ENCODE measurements at places on chromosomes 7 and 10. TPM values are rescaled to one million over a fixed set of nuclear protein-coding genes. Genes with fewer than 3 reads are reported as not detected.
A peak's percentile ranks its signal among the peaks of the same experiment; 100 is the strongest.

MMP21 gene
- total RNA-seq, result not detected

GRCh38 chr7:69780379-69780778 lies 182.1 kb downstream of the AUTS2 start:
- DNase-seq, result no peak

ABI1 gene
- total RNA-seq, result 33.8 TPM

GRCh38 chr10:97169063-97169462 lies 16.7 kb downstream of the SLIT1 start:
- DNase-seq, result no peak

DNA2 gene
- 3.5 TPM for total RNA-seq

- no peak for DNase-seq
Measured at GRCh38 chr7:53218730-53219504, 183.5 kb downstream of the POM121L12 start.

AQP1 gene
- 155 TPM for total RNA-seq

OR2A12 gene
- total RNA-seq, result not detected

DNA sequence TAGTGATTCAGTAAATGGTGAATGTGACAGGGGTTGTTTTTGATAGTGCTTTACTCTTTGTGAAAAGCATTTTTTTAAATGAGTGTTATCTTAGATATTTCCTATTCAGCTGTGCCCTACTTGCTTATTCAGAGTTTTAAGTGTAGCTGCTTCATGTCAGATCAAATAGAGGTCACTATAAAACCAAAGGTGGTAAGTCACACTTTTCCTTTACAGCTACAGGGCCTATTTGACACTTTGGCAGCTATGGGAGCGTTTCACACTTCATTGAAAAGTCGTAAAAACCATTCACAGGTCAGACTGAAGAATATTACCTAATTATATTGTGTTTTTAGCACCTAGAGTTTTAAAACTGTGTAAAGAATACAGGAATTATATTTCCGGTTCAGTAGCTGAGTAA lies 67.3 kb downstream of the ANKIB1 start:
- DNase-seq, result no peak

LRIT1 gene
- not detected for total RNA-seq

- DNase-seq, result no peak
Measured at GRCh38 chr7:126720232-126720631, 532.5 kb downstream of the GRM8 start.

STEAP2 gene
- 15.9 TPM for total RNA-seq

DNA sequence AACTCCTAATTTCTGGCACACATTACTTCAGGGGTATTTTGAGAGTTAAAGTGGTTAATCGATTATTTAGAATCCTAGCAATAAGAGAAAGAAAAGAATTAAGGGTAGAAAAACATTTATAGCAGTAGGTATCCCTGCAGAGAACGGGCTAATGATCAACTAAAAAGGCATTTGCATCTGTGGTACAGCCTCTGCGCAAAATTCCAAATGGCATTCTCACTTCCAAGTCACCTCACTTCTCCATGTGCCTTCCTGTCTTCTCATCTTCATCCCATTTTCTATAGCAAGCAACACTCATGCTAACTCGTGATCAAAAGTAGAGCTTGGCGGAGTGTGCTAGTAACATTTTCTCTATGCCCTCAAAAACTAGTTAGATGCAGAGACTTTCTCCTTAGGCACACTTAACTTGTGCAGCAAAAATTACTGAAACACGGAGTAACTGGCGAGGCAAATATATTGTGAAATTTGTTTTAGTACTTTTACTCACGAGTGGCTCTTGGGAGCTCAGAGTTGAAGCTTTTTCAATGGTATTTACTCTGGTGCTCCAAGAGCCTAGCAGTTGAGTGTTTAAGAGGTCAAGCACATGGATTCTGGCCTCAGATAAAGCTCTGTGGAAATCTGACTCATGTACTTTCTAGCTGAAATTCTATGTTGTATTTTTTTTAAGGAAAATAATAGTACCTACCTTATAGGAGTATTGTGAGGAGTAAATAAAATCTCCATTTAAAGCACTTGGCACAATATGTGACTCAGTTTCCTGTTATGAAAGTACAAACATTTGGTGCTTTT lies 65.1 kb downstream of the MET start:
- DNase-seq, result no peak

CCDC146 gene
- total RNA-seq, result 4.3 TPM

DNA sequence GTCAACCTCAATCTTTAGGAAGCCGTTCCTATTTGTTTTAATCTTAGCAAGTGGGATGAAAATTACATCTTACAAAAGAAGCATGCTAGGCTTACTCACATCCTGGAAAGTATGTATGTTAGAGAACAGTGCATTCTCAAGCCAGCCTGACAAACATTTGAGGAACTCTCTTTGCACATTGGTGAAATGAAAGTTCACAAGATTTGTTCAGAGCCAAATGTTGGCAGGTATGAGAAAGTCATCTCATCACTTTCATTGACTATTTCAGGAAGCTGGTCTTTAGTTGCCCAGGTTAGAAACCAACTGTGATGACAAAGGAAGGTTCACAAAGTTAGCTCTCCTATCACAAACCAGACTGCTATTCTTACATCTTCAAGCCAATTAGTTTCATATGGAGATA lies 57.1 kb downstream of the ABCB1 start:
- DNase-seq, result no peak

DNA sequence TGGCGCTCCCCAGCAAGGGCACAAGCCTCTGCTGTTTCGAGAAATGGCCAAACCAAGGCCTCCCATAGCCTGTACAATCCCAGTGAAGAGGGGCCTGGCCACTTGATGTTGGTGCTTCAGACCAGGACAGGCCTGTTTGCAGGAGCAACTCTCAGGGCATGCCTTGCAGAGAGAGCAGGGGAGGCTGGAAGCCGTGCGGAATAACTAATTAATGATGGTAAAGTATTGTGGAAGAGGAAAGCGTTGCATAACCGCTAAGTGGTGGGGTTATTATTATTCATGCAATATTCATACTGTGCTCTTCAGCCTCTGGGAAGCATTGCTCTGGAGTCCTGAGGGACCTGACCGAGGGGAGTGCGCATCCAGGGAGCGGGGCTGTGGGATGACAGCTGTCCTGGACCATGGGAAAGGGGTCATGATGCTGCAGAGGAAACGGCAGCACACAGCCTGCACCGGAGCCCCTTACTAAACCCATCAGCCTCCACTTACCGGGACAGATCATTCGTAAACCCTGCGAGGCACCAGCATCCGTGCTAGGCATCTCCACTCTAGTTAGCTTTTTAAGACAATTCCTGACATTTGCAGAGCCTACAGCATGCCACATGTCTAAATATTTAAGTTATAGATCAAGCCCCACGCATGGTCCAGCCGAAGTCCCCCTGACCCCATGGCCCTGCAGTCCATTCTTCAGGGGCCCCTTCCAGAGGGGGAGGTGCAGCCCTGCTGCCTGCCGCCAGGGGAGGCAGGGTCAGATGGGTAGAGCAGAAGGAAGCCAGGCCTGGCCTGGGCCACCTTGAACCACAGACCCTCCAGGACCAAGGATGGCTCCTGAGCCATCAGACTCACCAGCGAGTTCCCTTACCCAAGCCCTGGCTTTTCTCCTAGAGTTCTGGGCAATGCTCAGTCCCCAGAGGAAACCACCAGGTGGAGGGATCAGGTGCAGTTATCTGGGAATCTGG lies 11.6 kb downstream of the TMEM273 start:
- DNase-seq, result peak; percentile 38

DNA sequence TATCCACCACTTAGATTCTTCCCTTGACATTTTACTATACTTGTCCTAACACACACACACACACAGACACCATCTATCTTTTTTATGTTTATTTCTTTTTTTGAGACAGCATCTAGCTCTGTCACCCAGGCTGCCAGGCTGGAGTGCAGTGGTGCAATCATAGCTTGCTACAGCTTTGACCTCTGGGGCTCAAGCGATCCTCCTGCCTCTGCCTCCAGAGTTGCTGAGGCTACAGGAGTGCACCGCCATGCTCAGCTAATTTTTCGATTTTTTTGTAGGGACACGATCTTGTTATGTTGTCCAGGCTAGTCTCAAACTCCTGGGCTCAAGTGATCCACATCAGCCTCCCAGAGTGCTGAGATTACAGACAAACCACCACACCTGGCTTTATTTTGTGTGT lies 16.7 kb downstream of the WIPI2 start:
- DNase-seq, result no peak

DNA sequence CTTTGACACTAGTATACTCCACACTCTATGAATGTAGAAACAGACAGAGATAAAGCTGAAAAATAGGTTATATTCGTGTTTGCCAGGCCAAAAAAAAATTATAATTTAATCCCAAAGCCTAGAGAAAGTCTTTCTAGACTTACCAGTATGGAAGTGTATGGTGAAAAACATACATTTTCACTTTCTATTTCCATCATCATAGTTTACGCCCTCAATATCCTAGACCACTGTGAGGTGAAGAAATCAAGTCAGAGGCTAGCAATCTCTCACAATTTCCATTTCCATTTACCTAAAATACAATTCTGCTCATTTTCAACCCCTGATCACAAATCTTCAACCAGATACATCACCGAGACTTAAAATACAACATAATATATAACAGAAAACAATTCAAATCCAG lies 16.2 kb downstream of the GPR22 start:
- no peak for DNase-seq

DNA sequence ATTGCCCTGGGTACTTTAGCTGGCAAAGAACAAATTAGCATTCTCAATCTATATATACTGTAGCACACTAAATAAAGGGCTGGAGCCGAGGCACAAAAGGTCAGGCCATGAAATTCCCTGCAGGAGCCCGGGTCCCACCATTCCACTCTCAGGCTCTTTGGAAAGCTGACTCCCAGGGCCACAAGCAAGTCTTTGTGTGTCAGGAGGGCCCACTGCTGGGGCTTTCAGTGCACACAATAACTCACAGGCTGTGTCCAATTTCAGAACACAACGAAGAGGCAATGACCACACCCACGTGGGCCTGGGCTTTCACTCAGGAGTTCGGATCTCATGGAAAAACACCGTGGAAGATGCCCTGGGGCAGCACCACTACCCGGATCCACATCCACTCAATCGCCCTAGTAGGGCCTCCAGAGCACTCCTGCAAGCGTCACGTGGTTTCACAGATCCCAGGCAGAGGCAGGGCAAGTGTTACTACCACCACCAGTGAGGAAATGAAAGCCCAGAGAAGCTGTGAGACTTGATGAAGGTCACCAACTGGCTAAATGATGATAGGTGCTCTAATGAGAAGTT lies 60.3 kb downstream of the COBL start:
- DNase-seq, result no peak

- no peak for DNase-seq
Measured at GRCh38 chr7:46954181-46954580, 627.7 kb downstream of the TNS3 start.

ZNF92 gene
- 2.8 TPM for total RNA-seq

DNA sequence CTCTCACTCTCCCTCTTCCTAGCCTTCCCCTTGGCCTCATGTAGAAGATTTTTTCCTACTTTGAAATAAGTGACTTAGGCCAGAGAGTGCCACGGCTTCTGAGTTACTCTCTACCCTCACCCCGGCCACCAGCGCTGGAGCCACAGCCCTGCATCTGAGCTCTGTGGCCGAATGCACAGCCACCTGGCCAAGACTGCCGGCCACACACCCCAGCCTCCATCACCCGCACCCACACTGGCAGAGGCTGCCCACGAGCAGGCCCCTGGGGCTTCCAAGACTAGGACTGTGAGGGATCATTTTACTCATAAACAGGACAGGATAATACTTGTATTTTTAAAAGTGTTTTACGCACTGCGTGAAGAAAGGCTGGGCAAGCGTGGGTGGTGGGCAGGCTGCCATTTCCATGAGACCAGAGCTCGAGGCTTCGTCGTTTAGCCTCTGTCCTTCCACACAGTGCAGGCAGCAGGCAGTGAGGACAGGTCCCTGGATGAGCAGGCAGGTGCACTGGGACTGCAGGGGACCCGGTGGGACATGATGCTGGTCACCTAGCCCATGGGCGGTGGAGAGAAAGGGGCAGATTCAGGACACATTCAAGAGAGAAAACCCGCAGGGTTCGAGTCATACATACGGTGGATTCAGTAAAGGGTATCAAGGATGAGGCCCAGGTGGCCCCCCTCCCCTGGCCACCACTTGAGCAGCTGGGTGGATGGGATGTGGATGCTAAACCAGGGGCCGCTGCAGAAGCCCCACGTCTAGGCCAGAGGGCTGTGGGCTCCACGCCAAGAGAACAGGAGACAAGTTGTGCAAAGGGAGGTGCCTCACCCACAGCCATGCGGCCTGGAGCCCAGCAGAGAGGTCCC lies 35.5 kb upstream of the RNF32 start:
- no peak for DNase-seq

CTBP2 gene
- 35.9 TPM for total RNA-seq

All from cardiac septum (tissue), 1 donor.